Body of pancreas (tissue), 4 donors: ENCODE measurements at places on chromosomes 16 and 17.
A peak's percentile ranks its signal among the peaks of the same experiment; 100 is the strongest.

- no peaks in the 10 kb centered on the region for H3K27me3 ChIP-seq
- peak overlapping the region; percentile 34 for H3K27ac ChIP-seq
- H3K4me3 ChIP-seq, result no peak overlapping the region
- no peaks in the 10 kb centered on the region for H3K36me3 ChIP-seq
Observed at GRCh38 chr16:80899809-80900592, 95.6 kb upstream of the CDYL2 start.

GRCh38 chr17:11330006-11330405 is 89.0 kb downstream of the SHISA6 start:
- no peak overlapping the region for H3K4me3 ChIP-seq
- no peaks in the 10 kb centered on the region for H3K36me3 ChIP-seq
- H3K27me3 ChIP-seq, result no peaks in the 10 kb centered on the region
- H3K27ac ChIP-seq, result no peak overlapping the region

DNA sequence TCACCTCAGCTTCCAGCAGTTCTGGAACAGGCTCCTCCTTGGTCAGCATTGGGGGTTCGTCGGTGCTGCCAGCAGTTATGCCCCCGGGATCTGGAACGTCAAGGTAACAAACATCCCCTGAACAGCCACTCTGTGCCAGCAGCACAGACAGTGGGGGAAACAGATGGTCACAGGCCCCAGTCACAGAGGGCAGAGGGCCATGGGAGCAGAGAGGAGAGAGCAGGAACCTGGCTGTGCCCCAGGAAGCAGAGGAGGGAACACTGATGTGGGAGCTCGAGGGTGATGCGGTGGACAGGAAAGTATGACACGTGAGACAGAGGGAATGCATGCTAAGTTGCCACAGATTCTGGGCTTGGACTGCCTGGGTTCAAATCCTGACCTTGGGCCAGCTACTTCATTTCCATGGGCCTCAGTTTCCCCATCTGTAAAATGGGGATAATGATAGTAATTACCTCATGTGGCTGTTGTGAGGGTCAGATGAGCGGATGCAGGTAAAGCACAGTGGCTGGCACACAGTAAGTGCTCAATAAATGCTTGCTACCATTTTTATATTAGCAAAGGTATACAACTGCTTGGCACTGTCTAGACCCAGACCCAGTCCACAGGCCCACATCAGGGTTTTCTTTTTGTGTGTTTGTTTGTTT is 4.9 kb downstream of the BCL7C start:
- no peak for DNase-seq
- no peaks in the 10 kb centered on the region for H3K27me3 ChIP-seq
- H3K36me3 ChIP-seq, result no peaks in the 10 kb centered on the region
- peaks cover 14% of the 10 kb centered on the region for H3K4me1 ChIP-seq
- H3K27ac ChIP-seq, result no peak overlapping the region

GRCh38 chr16:83200005-83200779 is 573.4 kb downstream of the CDH13 start:
- H3K27me3 ChIP-seq, result no peaks in the 10 kb centered on the region
- H3K4me3 ChIP-seq, result no peak overlapping the region
- H3K4me1 ChIP-seq, result no peaks in the 10 kb centered on the region
- H3K27ac ChIP-seq, result no peak overlapping the region

DNA sequence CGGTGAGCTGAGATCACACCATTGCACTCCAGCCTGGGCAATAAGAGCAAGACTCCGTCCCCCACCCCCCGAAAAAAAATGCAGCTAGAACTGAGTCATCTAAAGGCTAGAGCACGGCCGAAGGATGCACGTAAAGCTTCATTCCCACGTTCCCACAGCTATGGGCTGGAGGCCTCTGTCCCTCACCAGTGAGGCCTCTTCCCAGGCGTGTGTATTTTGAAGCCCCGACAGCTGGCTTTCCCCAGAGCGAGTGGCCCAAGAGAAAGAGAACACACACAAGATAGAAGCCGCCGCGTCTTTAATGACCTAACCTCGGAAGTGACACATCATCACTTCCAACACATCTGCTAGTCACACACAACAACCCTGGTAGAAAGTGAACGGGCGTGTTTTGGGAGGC is 6.6 kb upstream of the KCTD5 start:
- H3K36me3 ChIP-seq, result no peaks in the 10 kb centered on the region
- no peak for DNase-seq
- H3K27ac ChIP-seq, result no peak overlapping the region

DNA sequence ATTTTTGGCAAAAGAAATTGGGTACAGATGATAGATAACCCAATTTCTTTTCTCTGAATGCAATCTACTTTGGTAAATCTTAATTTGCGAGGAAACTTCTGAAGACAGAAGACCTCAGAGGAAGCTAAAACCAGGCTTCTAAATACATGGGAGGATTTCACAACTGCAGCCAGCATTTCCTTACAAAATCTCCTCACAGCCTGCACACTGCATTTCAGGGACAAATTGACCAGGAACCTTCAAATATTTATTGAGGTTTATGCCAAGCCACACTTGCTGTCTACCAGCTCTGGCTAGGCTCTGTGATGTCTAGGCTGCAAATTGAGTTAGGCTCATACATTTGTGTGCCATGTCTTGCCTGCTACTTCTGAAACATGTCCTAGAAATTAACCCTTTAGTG is 167.3 kb upstream of the CDH5 start:
- no peaks in the 10 kb centered on the region for H3K36me3 ChIP-seq
- DNase-seq, result no peak
- H3K27me3 ChIP-seq, result no peaks in the 10 kb centered on the region

DNA sequence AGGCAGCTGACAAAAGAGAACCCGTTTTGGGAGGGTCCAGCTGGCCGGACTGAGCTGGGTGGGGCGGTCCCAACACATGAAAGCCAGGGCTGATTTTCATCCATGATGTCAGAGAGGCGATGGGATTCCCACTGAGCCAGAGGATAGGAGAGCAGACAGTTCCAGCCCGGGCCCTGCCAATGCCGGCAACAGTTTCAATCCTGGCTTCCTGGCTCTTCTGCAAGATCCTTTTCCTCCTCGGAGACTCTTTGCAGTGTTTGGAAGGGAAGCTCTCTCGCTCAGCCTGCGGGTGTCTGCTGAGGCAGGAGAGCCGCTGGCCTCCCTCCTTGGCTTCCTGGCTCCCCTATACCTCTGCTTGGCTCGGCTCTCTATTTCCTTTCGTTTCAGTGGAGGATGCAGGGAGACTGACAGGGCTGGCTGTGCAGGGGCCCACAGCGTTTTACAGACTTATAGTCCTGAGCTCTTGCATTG is 145.5 kb upstream of the SOX9 start:
- no peak overlapping the region for H3K27ac ChIP-seq
- DNase-seq, result no peak
- no peaks in the 10 kb centered on the region for H3K36me3 ChIP-seq
- H3K4me1 ChIP-seq, result no peaks in the 10 kb centered on the region
- no peak overlapping the region for H3K4me3 ChIP-seq

DNA sequence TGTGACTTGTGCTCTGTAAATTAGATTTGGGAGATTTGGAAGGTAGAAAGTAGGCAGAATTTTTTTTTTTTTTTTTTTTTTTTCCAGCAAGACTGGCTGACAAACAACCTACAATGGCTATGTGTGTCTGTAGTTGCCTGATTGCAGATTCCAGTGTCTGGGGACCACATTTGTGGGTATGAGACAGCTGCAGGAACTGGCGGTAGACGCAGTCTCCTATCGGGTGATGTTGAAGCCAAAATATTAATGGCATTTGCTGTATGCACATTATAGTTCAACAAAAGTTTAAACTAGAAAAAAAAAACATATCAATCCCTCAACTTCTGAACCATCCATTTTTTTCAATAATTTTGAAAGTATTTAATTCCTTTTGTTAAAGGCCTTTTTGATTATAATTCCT is 665.2 kb downstream of the TOX3 start:
- no peaks in the 10 kb centered on the region for H3K36me3 ChIP-seq
- DNase-seq, result no peak
- no peak overlapping the region for H3K4me3 ChIP-seq
- no peak overlapping the region for H3K27ac ChIP-seq

GRCh38 chr17:74981318-74981978 is 6.0 kb upstream of the CDR2L start:
- peak overlapping the region; percentile 33 for H3K4me3 ChIP-seq
- no peaks in the 10 kb centered on the region for H3K27me3 ChIP-seq
- DNase-seq, result no peak
- peak overlapping the region; percentile 83 for H3K27ac ChIP-seq

GRCh38 chr16:76913046-76913445 is 277.9 kb upstream of the MON1B start:
- H3K36me3 ChIP-seq, result no peaks in the 10 kb centered on the region
- no peaks in the 10 kb centered on the region for H3K27me3 ChIP-seq
- no peak for DNase-seq
- H3K4me1 ChIP-seq, result peaks cover 9% of the 10 kb centered on the region

GRCh38 chr17:8315764-8316217 is 5.8 kb downstream of the ARHGEF15 start:
- no peak overlapping the region for H3K4me3 ChIP-seq
- H3K36me3 ChIP-seq, result no peaks in the 10 kb centered on the region
- no peak overlapping the region for H3K27ac ChIP-seq
- DNase-seq, result no peak

DNA sequence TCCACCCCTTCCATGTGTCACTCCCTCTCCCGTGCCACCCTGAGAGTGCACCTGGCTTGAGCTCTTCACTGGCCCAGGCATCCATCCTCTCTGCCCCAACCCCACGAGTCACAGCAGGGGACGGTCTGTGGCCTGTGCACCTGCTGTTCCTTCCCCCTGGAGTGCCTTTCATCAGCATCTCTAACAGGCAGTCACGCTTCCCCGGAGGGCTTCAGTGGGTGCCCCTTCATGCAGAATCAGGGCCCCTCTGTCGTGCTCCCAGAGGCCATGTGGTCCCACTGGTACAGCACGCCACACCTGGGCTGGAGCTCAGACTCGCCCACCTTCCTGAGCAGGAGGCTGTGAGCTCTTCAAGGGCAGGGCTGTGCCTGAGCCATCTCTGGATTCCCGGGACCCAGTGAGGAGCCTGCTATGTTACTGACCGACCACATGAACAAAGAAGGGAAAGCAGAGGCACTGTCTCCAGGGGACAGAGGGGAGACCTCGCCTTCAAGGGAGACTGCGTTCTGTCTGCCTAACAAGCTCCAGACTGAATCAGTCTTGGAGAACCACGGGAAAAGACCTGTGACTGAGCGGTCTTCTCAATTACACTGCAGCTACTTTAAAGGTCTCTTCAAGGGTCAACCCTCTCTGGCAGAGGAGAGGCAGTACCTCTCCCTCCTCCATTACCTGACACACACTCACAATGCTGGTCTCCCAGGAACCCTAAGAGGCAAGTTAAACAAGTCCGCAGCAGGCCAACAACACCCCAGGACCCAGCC is 78.8 kb upstream of the DOC2B start:
- no peaks in the 10 kb centered on the region for H3K36me3 ChIP-seq
- no peaks in the 10 kb centered on the region for H3K27me3 ChIP-seq
- no peak overlapping the region for H3K27ac ChIP-seq
- no peak overlapping the region for H3K4me3 ChIP-seq

GRCh38 chr17:3213587-3213986 is 6.1 kb downstream of the OR1A1 start:
- H3K4me1 ChIP-seq, result no peaks in the 10 kb centered on the region
- H3K4me3 ChIP-seq, result no peak overlapping the region
- H3K27me3 ChIP-seq, result no peaks in the 10 kb centered on the region

- DNase-seq, result peak; percentile 88
- no peak overlapping the region for H3K4me3 ChIP-seq
- H3K36me3 ChIP-seq, result no peaks in the 10 kb centered on the region
- H3K27ac ChIP-seq, result peak overlapping the region; percentile 31
Observed at GRCh38 chr16:14501331-14502255, 128.5 kb downstream of the PARN start.

DNA sequence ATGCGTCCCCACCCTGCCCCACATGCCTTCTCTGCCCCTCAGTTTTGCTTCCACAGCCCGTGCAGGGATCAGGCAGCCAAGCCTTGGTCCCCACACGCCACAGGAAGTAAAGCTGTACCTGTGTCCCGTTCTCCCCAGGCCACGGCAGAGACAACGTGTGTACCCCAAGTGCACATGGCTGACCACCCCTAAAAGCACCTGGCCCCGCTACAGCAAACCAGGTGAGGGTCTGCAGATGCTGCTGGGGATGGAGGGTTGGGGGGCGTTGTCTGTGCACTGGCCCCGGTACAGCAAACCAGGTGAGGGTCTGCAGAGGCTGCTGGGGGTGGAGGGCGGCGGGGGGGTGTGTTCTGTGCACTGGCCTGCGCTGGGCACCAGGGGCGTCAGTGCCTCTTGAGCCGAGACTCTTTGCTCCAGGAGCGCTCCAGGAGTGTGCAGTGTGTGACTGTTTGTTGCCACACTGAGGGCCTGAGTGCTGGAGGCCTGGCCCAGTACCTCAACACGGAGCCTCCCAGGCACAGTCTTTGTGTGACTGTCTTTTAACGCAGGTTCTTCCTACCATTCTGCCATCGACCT is 18.8 kb downstream of the TCF25 start:
- H3K36me3 ChIP-seq, result peaks cover 35% of the 10 kb centered on the region
- H3K4me1 ChIP-seq, result no peaks in the 10 kb centered on the region
- no peak for DNase-seq
- no peaks in the 10 kb centered on the region for H3K27me3 ChIP-seq
- no peak overlapping the region for H3K27ac ChIP-seq
- no peak overlapping the region for H3K4me3 ChIP-seq

GRCh38 chr17:59876107-59876506 is 16.6 kb downstream of the TUBD1 start:
- DNase-seq, result no peak
- peaks cover 4% of the 10 kb centered on the region for H3K36me3 ChIP-seq
- H3K27me3 ChIP-seq, result no peaks in the 10 kb centered on the region
- H3K27ac ChIP-seq, result no peak overlapping the region

DNA sequence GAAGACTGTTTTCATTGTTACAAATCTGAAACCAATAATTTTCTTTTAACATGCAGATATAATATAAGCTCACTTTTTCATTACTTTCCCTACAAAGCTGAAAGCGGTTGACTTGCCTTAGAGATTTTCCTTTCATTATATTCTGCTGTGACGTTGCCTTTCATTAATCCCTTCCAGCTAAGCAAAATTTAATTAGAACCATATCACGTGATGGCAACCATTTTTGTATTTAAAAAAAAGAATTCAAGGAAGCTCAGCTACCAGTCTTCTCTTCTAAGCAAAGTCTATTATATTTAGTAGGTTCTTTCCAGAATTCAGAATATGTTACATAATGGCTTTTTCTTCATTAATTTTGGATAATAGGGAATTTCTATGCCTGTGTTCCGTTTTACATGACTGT is 186.5 kb downstream of the PRKCA start:
- no peak overlapping the region for H3K4me3 ChIP-seq
- peaks cover 11% of the 10 kb centered on the region for H3K4me1 ChIP-seq
- no peaks in the 10 kb centered on the region for H3K27me3 ChIP-seq
- H3K36me3 ChIP-seq, result no peaks in the 10 kb centered on the region
- DNase-seq, result no peak
